Skin of body (tissue), 3 donors: ENCODE measurements at places on chromosomes 16 and 17. TPM values are rescaled to one million over a fixed set of nuclear protein-coding genes. Genes with fewer than 3 reads are reported as not detected.

Gene RNF227
- total RNA-seq = 9.3 TPM

Gene PLCD3
- total RNA-seq = 14.1 TPM

Gene ADAD2
- 0.39 TPM for total RNA-seq

Gene GAS7
- 60.8 TPM for total RNA-seq

Gene C1QTNF8
- not detected for total RNA-seq

Gene RASL10B
- 0.49 TPM for total RNA-seq

Gene GRB7
- 8.8 TPM for total RNA-seq

Gene CES5A
- total RNA-seq = not detected

Gene TMEM97
- total RNA-seq = 24.3 TPM

Gene GNG13
- not detected for total RNA-seq

Gene NPIPB8
- 1.7 TPM for total RNA-seq

Gene DDX52
- 20.7 TPM for total RNA-seq
